ENCODE measurements at places on chromosomes 12 and 14.

GRCh38 chr12:14995583-14996425 lies 23.0 kb downstream of the PDE6H start:
- no peak for DNase-seq

- no peak for DNase-seq
Observed at GRCh38 chr14:30587141-30587540, 28.2 kb downstream of the G2E3 start.

- DNase-seq, result no peak
Observed at GRCh38 chr12:31331242-31331641, 5.3 kb upstream of the SINHCAF start.

DNA sequence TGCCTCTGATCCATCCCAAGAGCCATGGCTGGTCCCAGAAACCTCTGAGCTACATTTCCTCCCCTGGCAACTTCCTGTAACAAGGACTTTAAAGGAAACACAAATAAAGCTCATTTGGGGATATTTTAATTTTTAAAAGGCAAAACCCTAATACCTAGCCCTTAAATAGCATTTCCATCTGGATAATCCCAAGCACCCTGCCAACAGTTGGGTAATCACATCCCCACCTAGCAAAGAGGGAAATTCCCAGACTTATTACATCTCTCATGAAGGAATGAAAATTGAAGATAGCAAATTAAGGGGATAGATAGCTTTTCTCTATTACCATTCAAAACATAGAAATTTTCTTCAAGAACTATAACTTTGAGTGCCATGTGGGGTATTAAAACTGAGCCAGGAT lies 213.7 kb upstream of the BMP4 start:
- DNase-seq, result no peak

DNA sequence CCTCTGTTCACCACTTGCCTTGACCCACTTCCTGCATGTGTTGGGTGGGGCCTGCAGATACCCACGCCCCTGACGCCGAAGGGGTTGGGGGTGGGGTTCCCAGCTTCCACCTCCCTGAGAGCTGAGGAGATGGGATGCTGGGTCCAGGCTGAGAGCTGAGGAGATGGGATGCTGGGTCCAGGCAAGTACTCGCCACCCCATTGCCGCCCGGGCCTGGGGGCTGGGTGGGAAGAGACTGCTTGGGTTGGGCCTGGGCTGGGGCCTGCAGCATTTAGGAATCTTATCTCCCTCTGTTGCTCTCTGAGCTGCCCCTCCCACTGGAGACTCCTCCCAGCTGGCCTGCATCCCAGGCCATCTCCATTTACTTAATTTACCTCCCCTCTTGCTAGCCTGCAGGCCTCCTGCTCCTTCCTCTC lies 17.4 kb downstream of the TEAD4 start:
- DNase-seq, result peak; percentile 26
